ENCODE measurements at places on chromosomes 1 and 21.

DNA sequence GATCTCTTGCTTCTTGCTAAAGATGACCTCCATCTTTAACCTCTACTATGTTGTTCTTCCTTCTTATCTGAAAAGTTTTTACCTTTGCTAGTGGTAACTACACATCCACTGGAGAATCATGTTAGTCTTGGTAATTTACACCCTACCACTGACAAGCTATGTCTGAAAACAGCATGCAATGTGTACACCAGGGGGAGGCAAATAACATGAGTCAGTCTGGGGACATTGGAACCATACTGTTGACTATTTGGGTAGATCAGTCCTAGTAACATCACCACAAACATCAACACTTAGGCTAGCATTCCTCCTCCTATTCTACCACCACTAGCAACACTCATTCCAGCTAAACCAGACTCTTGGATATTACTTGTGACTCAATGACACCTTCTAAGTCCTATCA is 549.0 kb downstream of the KCNT2 start:
- no peak for DNase-seq

DNA sequence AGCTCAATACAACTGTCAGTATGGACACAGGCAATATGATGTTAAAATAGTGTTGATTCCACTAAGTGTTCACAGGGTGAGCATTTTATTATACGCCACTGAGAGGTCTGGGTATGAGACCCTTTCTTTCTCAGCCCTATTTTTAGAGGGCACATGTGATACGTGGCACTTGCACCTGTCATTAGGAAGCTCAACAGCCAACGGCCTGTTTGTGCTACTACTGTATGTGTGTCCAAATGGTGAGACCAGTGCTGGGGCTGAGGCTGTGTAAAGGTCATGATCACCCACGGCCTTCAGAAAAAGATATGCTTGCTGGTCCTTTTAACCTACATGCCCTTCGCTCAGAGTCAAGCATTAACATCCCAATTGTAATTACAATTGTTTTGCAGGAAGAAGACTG is 176.2 kb downstream of the DUSP10 start:
- DNase-seq = no peak

GRCh38 chr1:30782361-30783255 is 25.0 kb upstream of the LAPTM5 start:
- peak; percentile 71 for DNase-seq

GRCh38 chr1:70828177-70828576 is 219.4 kb downstream of the PTGER3 start:
- no peak for DNase-seq

- DNase-seq = peak; percentile 20
Observed at GRCh38 chr1:212437179-212437798, 4.6 kb downstream of the NENF start.

GRCh38 chr1:205576805-205577761 is 54.7 kb downstream of the ELK4 start:
- no peak for DNase-seq
